Fibroblast of skin of abdomen (primary cell): ENCODE measurements at places on chromosomes 7 and 10.
A peak's percentile ranks its signal among the peaks of the same experiment; 100 is the strongest.

- peak; percentile 18 for DNase-seq
Measured at GRCh38 chr10:15141136-15142054, 27.1 kb downstream of the NMT2 start.

DNA sequence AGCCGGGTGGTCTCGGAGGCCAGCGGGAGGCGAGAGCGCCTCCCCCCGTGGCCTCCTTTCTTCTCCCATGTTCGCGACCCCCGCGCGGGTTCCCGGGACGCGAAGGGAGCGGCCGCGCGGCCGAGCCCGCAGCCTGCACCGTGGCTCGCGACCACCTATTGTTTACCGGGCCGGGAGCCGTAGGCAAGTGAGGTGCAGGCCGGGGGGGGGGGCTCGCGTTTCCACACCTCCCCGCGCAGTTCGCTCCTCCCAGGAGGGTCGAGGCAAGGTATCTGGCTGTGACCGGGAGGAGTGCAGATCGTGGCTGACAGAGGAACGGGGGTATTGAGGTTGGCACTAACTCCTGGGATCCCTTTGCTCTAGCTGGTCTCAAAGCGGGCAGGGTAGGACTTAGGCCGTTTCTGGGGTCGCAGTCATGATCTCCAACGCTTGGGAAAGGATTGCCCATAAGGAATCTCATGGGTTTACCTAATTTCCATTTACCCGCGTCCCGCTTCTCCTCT, 734 bp downstream of the PTPN12 start:
- peak; percentile 30 for DNase-seq

- no peak for DNase-seq
Measured at GRCh38 chr10:1233031-1233430, 176.8 kb downstream of the WDR37 start.

DNA sequence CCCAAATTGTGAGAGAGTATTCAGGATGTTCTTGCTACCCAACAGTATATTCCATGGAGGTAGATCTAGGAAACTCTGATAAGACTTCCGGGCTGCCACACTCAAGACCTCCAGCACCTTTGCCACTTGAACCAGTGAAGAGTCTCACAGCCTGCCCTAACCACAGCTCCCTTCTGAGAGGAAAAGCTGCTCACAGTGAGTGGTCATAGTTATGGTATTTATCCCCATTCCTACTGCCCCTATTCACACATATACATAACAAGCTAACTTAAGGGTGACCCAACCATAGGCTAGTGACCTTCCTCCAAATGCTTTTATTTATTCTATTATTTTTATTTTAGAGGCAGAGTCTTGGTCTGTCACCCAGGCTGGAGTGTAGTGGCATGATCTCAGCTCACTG, 156.3 kb downstream of the PTEN start:
- peak; percentile 45 for DNase-seq

DNA sequence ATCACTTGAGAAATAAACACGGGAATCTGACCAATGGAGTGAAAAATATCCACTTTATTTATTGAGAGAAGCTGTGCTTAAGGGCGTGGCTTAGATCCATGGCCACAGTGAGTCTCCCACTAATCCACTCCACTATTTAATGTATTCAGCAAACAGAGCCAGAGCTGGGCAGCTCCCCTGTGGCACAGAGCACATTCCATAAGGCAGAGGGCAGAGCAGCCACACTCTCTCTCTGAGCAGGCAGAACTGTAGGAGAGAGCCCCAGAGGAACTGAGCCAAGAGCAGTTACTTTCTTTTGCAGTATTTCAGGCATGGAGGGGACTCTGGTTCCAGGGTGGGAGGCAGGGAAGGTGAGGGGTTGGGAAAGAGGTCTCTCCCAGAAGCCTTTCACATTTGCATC, 106.0 kb downstream of the GALNT17 start:
- DNase-seq = peak; percentile 5

DNA sequence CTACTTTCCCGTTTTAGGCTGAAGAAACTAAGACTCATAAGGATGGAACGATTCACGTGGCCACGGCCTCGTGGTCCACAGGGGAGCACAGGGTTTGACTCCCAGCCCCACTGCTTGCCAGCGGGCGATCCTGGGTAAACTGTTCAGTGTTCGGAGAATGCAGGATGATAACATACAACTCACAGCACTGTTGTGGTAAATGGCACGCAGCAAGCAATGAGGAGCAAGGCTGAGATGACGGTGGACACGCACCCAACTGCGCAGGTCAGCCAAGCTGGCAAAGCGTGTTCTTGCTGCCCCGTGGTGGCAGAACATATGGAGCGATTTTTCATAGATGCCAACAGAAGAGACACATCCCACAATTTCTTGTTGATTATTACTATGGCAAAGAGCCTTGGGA, 272.7 kb downstream of the DNAJB6 start:
- no peak for DNase-seq

DNA sequence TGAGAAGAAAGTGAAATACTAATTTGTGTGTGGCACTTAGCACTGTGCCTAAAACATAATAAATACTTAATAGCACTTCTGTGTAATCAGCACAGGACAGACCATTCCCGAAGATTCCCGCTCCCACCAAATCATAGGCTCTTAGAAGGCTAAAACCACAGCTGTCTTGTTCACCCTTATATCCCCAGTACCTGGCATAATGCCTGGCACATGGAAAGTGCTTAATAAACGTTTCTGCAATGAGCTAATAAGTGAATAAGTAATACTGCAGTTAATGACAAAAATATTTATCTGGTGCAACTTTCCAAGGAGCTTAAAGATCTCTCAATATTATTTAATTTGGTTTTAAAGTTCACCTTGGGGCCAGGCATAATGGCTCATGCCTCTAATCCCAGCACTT, 43.2 kb downstream of the MTURN start:
- no peak for DNase-seq

DNA sequence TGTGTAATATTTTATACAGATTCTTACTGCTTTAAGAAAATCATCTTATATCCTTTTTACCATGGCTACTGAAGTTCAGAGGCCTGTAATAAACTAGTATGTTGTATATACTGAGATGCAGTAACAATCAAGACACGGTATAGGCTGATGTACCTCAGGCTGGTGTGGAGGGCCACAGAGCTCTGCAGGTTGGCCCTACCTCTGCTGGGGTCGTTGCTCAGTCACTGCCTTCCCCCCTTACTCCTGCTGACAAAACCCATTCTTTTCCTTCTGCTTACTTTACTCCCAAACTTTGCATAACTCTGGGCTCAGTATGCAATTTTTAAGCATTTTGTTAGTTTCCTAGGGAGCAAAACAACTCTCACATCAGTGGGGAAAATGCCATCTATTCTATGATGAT, 200.1 kb upstream of the FOXP2 start:
- DNase-seq = no peak

DNA sequence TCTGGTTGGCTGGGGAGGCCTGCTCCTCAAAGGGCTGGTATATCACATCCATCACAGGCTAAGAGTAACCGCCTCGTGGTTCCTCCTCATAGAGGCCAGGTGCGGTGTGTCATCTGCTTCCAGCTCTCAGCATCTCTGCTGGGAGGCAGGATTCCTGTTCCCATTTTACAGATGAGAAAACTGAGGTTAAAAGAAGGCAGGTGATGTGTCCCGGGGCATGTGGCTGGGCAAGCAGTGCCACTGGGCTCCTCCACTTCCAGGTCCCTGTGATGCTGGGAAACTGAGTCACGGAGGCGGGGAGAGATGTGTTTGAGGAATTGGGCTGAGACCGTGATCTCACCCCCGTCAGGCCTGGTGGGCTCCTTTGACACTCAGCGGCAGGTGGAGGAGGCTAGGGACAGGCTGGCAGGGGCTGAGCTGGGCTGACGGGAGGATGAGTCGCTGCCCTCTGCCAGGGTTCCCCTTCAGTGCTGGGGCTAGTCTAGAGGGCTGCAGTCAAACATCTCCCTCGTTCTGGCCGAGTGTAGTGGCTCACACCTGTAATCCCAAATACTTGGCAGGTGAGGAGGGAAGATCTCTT, 9.4 kb downstream of the ARPC1B start:
- DNase-seq = no peak

GRCh38 chr10:108095932-108096925, 931.7 kb upstream of the SORCS1 start:
- DNase-seq = no peak

DNA sequence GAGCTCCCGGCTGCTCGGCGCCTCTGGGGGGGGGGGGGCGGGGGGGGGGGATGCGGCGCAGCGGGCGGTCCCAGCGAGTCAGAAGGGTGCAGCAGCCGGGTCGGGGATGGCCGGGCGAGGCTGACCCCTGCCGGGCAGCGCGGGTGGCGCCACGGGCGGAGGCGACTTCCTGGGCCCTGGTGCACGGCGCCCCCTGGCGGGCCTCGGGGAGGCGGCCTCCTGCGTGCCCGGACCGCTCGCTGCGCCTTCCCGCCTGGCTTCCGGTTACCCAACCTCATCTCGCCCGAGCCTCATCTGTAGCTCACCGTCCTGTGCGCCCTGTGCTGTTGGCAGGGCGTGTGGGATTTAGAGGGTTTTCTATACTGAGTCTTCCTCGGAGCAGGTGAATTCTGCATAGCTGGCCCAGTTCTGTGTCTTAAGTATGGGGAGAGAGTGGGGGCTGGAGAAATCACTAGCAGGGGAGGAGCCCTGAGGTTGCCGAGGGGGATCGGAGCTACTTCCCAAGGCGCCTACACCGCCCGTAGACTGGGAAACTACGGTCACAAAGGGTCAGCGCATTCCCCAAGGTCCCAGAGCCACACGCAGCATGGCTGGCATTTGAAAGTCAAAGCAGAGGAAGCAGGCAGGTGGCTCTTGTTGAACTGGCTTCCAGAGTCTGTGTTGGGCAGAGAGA, 28.3 kb upstream of the WDFY4 start:
- peak; percentile 87 for DNase-seq

- DNase-seq = no peak
Measured at GRCh38 chr7:44603193-44603592, 3.2 kb upstream of the OGDH start.

DNA sequence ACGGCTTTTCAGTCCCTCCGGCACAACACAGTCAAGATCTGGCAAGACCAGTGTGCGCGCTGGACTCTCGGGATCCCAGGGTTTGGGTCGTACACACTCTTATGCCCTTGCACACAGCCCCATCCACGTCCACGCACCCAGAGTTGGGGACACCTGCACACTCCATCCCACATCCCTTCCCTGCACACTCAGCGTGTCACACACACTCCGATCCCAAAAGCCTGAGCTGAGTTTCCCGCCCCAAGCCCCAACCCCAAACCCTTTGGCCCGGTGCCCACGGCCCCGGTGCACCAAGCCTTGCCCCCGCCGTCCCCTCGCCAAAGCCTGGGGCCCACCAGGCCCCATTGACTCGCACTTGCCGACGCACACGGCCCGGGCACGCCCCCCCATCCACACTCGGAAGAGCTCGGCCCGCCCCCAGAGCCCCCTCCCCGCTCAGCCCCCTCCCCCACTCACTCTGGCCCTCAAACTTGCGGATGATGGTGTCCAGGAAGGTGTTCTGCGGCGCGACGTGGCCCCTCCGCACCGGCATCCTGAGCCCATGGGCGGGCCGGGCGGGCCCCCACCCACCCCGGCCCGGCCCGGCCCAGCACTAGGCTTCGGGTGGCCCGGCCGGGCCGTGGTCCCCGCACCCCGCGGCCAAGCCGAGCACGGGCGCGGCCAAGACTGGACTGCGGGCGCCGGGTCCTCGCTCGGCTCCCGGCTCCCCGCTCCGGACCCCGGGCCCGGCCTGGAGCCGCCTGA, 567 bp downstream of the KCNH2 start:
- no peak for DNase-seq

- DNase-seq = no peak
Measured at GRCh38 chr10:29324220-29324841, 35.5 kb downstream of the LYZL1 start.

DNA sequence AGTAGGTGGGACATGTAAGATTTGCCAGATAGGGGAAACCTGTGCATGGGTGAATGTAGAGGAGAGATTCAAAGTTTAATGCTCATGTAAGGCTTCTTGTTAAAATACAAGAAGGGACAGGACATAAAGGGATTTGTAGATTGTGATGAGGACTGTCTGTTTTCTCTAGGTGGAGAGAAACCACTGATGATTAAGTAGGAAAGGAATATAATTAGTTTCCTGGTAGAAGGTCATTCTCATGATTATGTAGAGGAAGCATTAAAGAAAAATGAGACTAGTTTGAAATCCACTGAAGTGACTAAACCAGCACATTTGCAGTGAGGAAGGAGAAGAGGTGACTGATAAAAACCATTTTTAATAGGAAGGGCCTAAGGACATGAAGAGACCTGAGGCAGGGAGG, 19.6 kb upstream of the MACC1 start:
- DNase-seq = peak; percentile 74

DNA sequence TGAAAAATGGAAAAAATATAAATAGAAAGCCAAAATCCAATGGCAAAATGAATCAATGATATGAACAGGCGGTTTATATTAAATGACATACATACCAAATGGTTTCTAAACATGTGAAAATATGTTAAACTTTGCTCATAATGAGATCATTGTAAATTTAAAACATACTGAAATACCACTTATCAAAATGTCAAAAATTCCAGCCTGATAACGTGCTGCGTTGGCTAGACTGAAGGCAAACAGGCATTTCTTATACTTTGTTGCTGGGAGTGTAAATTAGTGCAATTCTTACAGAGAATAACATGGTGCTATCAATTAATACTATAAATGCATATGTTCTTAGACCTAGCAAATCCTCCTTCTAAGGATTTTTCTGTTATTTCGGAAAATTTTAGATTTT, 225.8 kb upstream of the FAM3C start:
- peak; percentile 12 for DNase-seq

DNA sequence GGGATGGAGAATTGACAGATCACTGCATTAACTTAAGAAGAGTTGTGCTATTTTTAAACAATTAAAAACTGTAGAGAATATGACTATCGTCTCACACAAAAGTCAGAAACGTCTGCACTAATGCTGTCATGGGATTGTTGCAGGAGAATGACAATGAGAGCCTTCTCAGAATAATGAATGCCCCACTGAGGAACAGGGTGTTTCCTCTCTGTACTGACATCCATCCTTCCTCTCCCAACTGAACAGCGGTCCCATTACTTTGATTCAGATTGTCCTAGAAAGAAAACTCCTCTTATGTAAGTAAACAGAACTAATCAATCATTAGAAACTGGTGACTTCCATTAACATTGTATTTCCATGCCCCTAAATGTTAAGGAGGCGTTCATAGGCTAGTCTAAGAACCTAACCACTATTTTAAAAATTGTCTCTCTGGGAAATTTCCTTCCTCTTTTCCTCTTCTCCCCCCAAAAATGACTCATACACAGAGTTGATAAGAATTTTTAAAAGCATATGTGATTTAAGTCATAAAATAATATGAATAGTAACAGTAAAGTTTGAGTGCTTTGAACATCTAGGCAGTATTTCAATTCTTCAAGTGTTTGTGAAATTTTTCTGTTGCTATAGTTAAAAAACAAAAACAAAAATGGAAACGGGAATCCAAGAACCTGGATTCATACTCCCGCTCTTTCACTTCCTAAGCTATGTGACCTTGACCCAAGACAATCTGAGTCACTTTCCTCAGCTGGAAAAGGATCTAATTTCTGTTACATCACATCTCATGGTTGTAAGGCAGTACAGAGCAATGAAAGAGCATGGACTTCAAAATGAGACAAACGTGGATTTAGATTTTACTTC, 12.7 kb upstream of the MACC1 start:
- DNase-seq = peak; percentile 69

- no peak for DNase-seq
Measured at GRCh38 chr7:23353172-23353571, 54.0 kb downstream of the MALSU1 start.
